ENCODE measurements at places on chromosomes 11 and 22.

DNA sequence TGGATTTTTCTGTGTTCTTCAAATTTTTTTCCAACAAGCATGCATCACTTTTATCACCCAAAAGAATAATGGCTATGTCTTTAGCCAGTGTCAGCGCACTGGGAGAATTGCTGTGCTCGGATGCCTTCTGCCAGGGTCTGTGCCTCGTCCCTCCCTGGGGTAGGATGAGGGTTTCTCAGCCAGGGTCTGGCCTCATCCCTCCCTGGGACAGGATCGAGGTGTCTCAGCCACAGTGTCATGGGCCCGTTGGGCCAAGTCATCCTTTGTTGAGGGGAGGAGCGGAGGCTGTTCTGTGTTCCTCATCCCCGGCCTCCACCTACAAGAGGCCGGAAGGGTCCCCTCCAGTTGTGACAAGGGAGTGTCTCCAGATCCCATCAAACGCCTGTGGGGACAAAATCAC lies 22.7 kb downstream of the LINC01488 start:
- no peak for DNase-seq

DNA sequence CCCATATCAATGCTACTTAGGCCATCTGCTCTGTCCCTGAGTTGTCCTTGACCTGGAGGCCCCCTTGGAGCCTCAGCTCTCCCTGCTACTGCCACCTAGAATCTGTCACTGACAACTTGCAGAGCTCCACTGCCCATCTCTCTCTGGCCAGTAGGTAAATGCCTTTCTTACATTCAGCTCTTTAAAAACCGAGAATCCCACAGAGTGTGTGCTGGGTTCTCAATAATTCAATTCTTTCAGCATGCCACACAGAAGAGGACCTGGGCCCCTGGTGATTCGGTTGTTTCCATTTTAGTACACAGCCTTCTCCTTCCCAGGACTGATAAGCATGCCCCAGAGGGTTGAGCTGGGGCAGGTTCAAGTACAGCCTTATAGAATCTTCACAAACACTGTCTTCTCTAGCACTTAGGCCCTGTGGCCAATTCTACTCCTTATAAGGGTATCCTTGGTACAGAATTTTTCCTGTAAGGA lies 22.0 kb upstream of the IPO7 start:
- DNase-seq: no peak

- DNase-seq: no peak
These were observed 177.5 kb downstream of the CNTN5 start for GRCh38 chr11:99198215-99198614.

DNA sequence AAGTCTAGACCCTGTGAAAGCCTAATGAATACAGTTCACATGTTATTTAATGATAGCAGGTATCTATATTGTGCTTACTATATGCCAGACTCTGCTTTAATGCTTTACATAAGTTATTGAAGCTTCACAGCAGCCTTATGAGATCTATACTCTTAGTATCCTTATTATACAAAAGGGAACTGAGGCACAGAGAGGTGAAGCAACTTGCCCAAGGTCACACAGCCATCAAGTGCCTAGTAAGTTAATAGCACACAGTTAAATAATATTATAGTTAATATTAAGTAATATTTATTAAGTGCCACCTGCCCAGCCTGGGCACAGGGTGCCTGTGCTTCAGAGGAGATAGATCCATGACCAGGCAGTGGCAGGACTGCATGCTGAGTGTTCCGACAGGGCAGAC lies 78.1 kb downstream of the TP53I11 start:
- no peak for DNase-seq

GRCh38 chr11:22577854-22578253 lies 47.8 kb downstream of the FANCF start:
- DNase-seq: no peak
